NCI-H1930 (cell line): ENCODE measurements at places on chromosomes 6 and 20.

DNA sequence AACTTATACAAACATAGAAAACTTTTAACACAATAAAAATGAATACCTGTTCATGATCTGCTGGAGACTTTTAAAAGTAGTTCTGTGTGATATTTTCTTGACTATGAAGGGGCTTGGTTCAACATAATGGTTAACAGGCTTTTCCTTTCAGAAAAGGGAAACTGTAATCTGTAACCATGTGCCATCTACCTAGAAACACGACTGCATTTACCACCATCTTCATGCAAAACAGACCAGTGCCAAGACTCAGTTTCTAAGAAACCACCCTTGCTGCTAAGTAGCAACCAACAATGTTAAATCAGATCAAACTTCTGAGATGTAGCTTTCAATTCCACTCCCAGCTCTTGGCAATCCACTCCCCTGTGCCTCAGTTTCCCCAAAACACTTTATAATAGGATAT lies 15.7 kb downstream of the STAU1 start:
- no peak for DNase-seq

DNA sequence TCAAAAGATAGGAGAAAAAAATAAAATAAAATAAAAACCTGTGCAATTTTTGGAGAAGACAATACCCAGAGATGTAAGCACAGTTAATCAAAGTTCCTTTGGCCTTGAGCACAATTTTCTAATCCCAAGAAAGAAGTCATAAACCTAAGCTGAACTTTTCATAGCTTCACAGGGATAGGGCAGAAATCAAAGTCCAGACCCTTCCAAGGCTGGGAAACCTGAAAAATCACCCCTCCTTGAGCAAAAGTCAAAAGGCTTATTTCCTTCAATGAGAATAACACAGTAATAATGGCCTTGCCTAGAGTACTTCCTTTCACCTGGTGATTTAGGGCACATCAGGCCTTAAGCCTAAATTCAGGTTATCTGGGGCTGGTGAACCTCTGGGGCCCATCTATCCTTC lies 415.0 kb upstream of the BTBD3 start:
- no peak for DNase-seq

DNA sequence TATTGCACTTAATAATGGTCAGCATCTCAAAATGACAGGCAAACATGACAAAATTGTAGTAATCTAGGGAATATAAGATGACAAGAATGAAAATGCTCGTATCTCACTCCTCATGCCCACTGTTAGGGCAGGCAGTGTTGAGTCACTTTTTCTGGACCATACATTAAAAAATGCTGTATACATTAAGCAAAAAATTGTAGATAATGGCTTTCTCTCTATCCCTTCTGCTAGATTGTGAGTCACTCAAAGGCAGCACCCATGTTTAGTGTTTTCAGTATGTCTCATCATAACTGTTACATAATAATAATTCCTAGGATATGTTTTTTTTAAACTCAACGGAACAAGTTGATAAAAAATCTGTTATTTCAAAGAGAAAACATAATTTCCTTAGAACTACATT lies 199.3 kb downstream of the TENT5A start:
- no peak for DNase-seq

GRCh38 chr6:93964321-93964720 lies 545.0 kb upstream of the EPHA7 start:
- no peak for DNase-seq

DNA sequence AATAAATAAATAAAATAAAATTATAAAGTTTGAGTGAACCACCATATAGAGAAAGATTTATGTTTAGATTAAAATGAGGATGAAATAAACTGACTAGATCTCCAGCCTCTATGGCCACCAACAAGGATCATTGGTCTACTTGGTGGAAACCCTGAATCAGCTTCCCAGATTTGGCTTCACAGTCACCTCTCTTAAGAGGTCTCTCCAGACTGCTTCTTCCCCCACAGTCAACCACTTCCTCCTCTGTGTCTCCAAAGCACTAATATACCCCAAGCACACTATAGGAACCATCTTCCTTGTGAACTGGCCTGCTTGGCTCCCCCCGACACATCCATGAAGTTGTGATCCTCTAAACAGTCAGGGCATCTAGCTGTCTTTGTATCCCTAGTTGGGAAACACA lies 529.6 kb upstream of the RNF217 start:
- DNase-seq = no peak

DNA sequence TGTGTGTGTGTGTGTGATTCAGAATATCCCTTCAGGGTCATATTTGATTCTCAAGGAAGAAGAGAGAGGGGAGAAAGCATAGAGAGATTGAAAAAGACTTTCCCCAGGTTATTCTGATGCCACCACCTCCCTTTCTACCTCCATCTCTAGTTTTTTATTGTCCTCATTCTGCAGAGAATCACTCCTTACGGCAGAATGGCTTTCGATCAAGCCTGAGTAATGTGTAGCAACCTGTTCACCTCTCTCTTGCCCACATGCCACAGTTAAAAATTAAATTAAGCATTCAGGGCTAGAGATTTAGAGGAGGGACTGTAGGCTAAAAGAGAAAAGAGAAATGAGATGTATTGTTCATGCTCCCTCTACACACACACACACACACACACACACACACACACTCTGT lies 18.1 kb downstream of the KLHL32 start:
- no peak for DNase-seq

DNA sequence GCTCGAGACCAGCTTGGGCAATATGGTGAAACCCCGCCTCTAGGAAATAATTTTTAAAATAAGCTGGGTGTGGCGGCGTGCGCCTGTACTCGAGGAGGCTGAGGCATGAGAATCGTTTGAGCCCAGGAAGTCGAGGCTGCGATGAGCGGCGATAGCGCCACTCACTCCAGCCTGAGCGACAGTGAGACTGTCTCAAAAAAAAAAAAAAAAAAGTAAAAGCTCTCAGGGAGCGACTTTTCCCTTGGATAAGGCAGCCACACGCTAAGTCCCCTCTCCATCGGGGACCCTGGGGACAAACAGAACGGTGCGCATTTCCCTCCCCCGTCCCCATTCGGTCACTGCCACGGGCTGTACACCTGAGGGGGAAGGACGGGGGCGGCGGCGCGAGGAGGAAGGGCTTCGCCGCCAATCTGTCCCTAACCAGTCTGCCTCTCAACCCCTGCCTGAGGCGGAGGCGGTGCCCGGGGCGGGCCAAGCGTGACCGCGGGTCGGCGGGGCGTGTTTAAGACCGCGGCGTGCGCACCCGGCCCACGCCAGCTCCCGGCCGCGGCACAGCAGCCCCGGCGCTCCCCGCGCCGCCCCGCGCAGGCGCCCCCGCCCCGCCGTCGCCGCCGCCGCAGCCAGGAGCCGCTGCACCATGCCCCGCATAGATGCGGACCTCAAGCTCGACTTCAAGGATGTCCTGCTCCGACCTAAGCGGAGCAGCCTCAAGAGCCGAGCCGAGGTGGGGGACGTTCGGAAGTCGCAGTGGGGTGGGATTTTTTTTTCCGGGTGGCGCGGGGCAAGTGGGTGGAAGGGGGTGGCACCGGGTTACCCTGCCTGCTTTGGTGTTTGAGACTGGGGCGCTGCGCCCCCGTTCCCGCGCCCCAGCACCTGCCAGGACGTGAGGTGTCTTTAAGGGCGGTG lies at the start of gene GMPR:
TSS of gene GMPR (plus strand) at position 531 of the 906 bp plus-strand sequence. CDS start at position 638, 107 bp downstream.
- DNase-seq = no peak

- DNase-seq = no peak
Observed at GRCh38 chr6:20687494-20687893, 153.2 kb downstream of the CDKAL1 start.

DNA sequence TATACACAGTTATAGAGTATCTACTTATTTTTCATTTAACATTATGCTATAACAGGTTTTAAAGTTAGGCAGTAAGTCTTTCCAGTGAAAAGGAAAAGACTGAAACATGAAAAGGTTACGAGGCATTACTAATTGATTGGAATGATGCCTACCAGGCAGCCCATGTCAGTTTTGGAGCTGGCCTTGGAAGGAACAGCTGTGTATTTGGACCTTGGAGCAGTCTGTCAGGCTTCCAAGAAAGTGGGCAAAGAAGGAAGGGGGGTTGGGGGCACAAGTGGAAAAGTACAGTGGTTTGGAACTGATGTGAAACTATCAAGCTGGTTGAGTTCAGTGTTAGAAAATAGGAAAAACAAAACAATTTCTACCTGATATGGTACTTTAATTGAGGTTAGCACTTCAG lies 41.7 kb downstream of the SLC16A10 start:
- DNase-seq = no peak

GRCh38 chr6:138681627-138682026 lies 91.9 kb upstream of the CCDC28A start:
- no peak for DNase-seq

- DNase-seq = no peak
Observed at GRCh38 chr20:51094221-51094620, 71.3 kb upstream of the KCNG1 start.

DNA sequence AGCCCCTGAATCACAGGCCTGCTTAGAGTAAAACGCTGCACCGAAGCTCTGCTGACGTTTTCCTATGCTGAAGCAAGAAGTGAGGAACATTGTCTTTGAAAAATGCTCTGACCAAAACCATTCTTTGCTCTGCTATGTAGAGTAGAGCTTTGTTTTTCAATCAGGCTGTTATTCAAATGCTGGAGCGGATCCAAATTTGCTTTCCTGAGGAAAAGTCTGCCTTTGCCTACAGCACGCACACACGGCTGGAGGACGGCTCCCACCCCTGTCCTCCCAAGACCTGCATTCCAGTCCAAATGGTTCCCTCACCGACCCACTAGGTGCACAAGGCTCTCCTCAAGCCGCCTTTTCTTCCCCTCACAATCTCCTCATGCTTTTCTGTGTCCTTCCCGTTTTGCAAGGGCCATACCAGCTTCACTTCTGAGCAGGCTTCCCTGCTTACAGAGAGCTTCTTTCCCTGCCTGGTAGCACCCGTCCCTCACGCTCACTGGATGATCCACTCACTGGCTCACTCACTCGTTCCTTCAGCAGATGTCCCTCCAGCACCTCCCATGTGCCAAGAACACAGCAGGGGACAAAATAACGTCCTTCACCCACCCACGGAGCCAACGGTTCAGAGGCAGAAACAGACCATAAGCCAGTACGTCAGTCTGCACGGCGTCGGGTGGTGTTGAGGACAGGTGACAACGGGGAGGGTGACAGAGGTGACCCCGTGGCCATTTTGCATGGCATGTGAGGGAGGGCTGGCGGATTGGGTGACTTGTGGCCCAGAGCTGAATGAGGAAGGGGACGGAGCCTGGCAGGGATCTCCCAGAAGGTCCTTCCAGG lies 137.9 kb upstream of the NEDD9 start:
- DNase-seq = no peak

GRCh38 chr6:123925350-123925749 lies 121.7 kb downstream of the NKAIN2 start:
- DNase-seq = no peak

DNA sequence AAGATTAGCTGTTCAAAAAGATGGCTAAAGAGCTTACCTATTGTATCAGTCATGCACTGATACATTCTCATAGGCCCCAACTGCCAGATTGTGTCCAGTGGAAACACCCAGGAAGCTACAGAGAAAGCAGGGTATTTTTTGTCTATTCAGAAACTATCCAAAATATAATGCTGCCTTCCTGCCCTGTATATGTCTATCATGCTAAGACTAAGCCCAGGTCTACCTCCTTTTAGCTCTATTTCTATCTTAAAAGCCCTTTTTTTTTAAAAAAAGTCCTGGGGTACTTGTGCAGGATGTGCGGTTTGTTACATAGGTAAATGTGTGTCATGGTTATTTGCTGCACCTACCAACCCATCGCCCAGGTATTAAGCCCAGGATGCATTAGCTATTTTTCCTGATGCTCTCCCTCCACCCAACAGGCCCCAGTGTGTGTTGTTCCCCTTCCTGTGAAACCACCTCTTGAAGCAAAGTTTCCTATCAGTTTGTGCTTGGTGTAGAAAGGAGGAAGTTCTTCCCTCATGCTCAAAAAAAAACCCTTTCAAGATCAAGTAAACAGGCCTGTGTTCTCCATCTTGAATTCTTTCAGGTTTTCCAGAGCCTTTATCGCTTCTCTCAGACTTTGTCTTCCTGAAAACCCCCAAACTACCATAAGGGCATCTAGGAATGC lies 514 bp downstream of the DEFB129 start:
- DNase-seq = no peak

- DNase-seq = no peak
Observed at GRCh38 chr6:32081168-32081990, 27.8 kb downstream of the TNXB start.

GRCh38 chr6:166712286-166713228 lies 85.5 kb upstream of the RPS6KA2 start:
- no peak for DNase-seq

GRCh38 chr6:153131037-153131981 lies at the start of gene RGS17:
Gene RGS17, minus strand, starts transcription at chr6:153131282. Its CDS starts 87,264 bp downstream, at chr6:153044018.
- DNase-seq = peak; percentile 67

GRCh38 chr20:7094438-7094997 lies 327.0 kb downstream of the BMP2 start:
- DNase-seq = peak; percentile 2

GRCh38 chr20:58542411-58543095 lies 27.4 kb upstream of the APCDD1L start:
- DNase-seq = no peak

DNA sequence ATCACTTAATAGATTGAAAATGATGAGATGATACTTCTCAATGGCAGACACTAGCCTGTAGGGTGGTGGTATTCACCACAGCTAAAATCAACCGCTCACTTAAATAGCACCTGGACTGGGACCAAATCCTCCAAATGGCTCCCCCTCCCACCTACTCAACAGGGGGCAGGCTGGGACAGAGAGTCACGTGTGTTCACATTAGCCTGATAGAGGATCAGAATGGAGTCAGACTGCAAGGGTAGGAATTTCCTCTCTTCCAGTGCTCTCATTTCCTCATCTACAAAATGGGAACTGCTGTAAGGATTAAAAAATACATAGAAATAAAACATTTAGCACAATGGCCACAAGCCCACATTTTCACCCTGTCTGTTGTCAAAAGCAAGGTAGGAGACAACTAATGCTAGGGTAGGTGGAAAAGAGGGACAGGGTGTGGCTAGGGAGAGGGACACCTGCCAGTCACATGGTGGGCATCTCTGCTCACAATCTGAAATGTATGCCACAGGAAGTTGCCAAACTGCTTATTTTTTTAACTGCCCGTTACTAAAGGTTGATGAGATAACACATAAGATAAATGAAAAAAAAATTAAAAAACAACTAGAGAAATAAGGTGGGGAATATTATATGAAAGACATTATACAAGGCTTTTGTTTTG lies 55.3 kb downstream of the BACH2 start:
- DNase-seq = no peak

DNA sequence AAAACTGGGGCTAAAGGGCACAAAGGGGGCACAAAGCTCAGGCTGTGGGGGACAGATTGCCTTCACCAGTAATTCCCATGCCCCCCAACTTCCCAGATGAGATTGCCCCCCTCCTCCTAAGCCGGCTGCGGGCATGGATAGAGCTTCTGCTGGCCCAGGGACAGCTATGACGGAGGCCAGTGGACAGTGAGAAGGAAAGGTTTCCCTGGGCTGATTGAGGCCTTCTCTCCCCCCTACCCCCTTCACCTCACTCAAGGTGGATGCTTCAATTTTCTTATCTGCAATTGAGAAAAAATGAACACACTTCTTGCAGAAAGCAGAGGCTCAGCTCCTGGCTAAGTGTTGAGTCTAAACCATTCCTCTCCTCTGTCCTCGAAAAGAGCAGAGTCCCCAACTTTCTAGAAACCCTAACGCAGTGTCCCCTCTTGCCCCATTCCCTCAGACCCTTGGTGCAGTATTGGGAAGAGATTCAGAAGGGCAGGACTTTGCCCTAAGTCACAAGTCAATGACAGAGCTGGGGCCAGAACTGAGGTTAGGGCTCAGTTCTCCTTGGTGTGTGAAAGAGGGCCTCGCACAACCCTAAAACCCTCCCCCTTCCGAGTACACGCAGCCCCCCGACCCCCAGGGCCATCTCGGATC lies 808 bp downstream of the SDC4 start:
- DNase-seq = no peak
